Activated naive CD8-positive, alpha-beta T cell treated with anti-CD3 and anti-CD28 coated beads, Interleukin-2, amount 10 ng/mL, durations not matched to agents 7 days and 5 days (primary cell): ENCODE measurements at places on chromosomes 1 and 21. TPM values are rescaled to one million over a fixed set of nuclear protein-coding genes. Genes with fewer than 3 reads are reported as not detected.
A peak's percentile ranks its signal among the peaks of the same experiment; 100 is the strongest.

SERTAD4 gene
- total RNA-seq, result not detected

DNA sequence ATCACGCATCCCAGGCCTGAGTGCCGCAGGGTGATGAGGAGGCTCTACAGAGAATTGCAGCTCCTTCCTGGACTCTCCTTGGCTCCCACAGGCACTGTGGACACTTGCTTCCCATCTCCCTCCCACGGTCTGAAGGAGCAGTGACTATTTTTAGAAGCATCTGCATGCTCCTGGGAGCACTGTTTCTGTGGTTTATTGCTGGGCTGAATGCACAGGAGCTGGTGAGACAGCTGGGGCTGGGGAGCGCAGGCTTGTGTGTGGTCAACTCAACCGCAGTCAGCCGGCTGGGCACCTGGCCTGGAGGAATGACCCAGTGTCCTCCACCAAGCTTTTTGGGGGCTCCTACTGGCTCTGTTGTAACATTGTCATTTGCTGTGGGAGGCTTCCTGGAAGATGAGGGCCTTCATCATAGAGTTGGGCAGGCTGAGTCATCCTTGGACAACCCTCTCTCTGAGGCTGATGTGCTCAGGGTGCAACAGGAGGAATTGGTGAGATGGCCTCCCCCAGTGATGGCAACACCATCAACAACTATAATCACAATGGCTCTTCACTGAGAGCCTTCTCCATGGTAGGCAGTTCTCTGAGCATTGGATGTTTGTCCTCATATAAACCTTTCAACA is 1.7 kb downstream of the NFASC start:
- DNase-seq, result no peak
- no peak overlapping the region for H3K4me3 ChIP-seq
- H3K27ac ChIP-seq, result no peak overlapping the region
- H3K36me3 ChIP-seq, result no peaks in the 10 kb centered on the region
- H3K27me3 ChIP-seq, result peaks cover 5% of the 10 kb centered on the region

DNA sequence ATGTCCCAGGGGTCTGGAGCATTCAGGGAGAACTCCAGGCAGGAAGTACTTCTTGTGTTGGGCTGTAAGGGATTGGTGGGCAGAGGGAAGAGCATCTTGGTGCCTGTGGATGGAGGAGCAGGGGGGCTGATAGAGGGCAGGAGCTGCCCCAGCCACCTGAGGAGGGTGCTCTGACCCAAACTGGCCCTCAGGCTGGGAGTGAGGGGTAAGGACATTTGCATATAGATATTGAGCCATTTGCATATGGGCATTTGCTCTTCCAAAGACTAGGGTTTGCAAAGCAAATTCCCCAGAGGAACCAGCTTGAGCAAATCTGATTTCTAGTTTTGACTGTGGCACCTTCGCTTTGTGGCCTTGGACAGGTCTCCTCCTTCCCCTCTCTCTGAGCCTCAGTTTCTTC is 18.2 kb downstream of the ZNF362 start:
- no peak overlapping the region for H3K27ac ChIP-seq
- H3K4me3 ChIP-seq, result no peak overlapping the region
- peak; percentile 4 for DNase-seq
- H3K27me3 ChIP-seq, result no peaks in the 10 kb centered on the region
- peaks cover 6% of the 10 kb centered on the region for H3K36me3 ChIP-seq
- H3K4me1 ChIP-seq, result peaks cover 18% of the 10 kb centered on the region

GRCh38 chr1:50570066-50570468 is 146.8 kb upstream of the DMRTA2 start:
- H3K27ac ChIP-seq, result no peak overlapping the region
- H3K4me1 ChIP-seq, result no peaks in the 10 kb centered on the region
- peaks cover 17% of the 10 kb centered on the region for H3K36me3 ChIP-seq
- H3K27me3 ChIP-seq, result no peaks in the 10 kb centered on the region
- DNase-seq, result no peak
- no peak overlapping the region for H3K4me3 ChIP-seq

LEFTY1 gene
- 0.19 TPM for total RNA-seq

DNA sequence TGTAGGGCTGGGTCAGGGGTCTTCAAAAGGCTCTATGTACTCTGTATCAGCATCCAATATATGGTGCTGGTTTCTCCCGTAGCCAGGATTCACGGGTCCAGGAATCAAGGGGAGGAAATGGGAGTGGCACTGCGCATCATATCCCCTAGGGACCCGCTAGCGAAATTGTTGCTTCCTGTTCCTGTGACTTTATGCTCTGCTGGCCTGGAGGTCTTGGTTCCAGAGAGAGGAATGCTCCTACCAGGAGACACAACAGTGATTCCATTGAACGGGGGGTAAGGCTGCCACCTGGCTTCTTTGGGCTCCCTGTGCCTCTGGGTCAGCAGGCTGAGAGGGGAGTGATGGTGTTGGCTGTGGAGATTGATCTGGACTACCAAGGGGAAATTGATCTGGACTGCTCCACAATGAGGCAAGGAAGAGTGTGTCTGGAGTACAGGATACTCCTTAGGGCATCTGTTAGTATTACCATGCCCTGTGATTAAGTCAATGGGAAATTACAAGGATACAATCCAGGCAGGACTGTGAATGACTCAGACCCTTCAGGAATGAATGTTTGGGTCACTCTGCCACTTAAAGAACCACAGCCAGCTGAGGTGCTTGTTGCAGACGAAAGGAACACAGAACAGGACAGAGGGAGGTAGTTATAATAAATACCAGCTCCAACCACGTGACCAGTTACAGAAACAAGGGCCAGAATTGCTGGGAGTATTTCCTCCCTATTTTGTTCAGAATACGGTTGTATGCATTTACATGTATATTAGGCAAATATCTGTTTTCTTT is 10.2 kb downstream of the SPSB1 start:
- H3K4me1 ChIP-seq, result peaks cover 8% of the 10 kb centered on the region
- H3K27ac ChIP-seq, result no peak overlapping the region
- no peaks in the 10 kb centered on the region for H3K36me3 ChIP-seq

GRCh38 chr1:156801409-156802121 is 15.1 kb downstream of the SH2D2A start:
- H3K36me3 ChIP-seq, result peaks cover 10% of the 10 kb centered on the region
- no peaks in the 10 kb centered on the region for H3K27me3 ChIP-seq
- peak overlapping the region; percentile 72 for H3K27ac ChIP-seq

DNA sequence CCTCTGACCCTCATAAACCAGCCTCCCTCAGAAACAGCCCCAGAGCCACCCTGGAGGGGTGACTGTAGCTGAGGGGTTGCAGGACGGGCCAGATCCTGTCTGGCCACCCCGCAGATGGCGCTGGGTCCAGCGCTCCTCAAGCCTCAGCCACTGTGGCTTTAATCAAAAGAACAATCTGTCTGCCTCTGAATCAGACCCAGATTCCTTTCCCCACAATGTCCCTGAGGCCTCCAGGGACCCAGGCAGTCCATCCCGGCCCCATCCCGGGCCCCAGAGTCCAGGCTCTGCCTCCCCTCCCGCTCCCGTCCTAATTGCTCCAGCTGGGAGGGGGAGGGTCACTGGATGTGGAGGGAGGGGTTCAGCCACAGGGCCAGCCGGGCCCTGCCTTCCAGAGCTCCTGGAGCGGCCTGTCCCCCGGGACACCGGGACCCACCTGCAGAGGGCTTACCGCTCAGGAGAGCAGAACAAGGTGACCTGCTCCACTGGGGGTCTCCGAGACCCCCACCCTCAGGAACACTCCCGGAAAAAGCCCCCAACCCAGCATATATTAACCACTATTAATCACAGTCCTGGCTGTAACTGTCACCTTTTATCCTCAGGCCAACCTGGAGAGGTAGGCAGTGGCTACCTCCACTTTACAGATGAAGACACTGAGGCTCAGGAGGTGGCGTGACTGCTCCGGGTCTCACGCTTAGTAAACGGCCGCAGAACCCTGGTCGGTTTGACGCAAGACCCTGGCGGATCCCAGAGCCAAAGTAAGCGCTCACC is 836 bp upstream of the FBLIM1 start:
- H3K4me3 ChIP-seq, result peak overlapping the region; percentile 47
- H3K27ac ChIP-seq, result no peak overlapping the region
- H3K4me1 ChIP-seq, result peaks cover 7% of the 10 kb centered on the region
- no peaks in the 10 kb centered on the region for H3K36me3 ChIP-seq
- no peak for DNase-seq
- peaks cover 61% of the 10 kb centered on the region for H3K27me3 ChIP-seq

DNA sequence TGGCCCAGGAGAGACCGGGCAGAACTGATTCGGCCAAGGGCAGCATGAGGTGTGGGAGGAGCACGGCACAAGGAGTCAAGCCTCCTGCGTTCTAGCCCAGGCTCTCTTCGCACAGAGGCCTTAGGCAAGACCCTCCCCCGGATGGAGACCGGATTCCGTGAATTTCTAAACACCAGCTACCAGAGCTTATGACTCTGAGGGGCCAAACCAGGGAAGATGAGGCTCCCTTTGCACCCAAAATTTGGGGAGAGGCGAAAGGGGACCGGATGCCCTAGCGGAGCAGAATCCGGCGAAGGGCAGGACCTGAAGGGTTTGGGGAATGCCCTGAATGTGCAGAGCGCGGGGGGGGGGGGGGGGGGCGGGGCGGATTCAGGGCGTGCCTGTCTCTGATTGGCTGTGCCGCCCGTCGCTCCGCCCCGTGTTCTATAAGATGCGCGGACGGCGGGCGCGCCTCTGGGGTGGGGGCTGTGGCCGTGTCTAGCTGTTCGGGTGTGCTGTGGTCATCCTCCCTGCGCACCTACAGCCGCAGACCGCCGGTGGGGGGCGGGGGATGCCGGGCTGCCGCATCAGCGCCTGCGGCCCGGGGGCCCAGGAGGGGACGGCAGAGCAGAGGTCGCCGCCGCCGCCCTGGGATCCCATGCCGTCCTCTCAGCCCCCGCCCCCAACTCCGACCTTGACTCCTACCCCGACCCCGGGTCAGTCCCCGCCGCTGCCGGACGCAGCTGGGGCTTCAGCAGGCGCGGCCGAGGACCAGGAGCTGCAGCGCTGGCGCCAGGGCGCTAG is at the start of gene TRNP1:
TSS of gene TRNP1 (plus strand) at position 456 of the 783 bp plus-strand sequence. CDS start at position 551, 95 bp downstream.
- no peak within 1 kb of the TSS for H3K27ac ChIP-seq
- H3K27me3 ChIP-seq, result peaks cover 73% of the 10 kb centered on the region
- peaks cover 13% of the 10 kb centered on the region for H3K4me1 ChIP-seq
- H3K4me3 ChIP-seq, result peak within 1 kb of the TSS; percentile 80
- H3K36me3 ChIP-seq, result no peaks in the 10 kb centered on the region
- DNase-seq, result peak; percentile 75

DNA sequence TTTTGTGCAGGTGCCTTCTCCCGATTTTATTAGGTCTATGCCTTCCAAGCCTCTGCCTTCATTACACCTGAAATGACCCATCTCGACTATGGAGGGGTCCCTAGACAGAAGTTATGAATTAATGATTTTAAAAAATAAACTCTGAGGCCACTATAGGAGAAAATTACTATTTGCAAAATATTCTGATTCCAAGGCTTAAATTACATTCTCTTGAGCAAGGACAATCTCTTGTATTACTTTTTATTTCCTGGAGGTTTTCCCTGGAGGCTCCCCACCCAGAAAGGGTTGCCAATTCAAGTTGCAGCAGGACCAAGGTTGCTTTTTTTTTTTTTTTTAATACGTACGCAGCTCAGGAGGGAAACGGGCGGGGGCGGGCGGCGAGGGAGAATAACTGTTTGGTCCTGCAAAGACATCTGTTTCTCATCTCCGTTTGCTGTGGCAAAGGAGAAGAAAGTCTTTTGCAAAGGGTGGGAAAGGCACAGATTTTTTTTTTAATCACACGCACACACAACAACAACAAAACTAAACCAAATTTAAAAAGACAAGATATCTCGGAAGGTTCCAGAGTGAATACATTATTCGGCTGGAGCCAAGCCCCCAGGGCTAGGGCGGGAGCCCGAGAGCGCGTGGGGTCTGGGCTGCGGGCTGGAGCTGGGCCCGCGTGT is 618 bp upstream of the SERTAD4 start:
- H3K36me3 ChIP-seq, result no peaks in the 10 kb centered on the region
- peak overlapping the region; percentile 47 for H3K4me3 ChIP-seq
- peaks cover 58% of the 10 kb centered on the region for H3K27me3 ChIP-seq
- no peak for DNase-seq
- H3K27ac ChIP-seq, result no peak overlapping the region
- H3K4me1 ChIP-seq, result no peaks in the 10 kb centered on the region

HHIPL2 gene
- 0.19 TPM for total RNA-seq

- no peak overlapping the region for H3K27ac ChIP-seq
- no peaks in the 10 kb centered on the region for H3K4me1 ChIP-seq
- no peaks in the 10 kb centered on the region for H3K27me3 ChIP-seq
- H3K36me3 ChIP-seq, result no peaks in the 10 kb centered on the region
- DNase-seq, result no peak
Measured at GRCh38 chr1:217078078-217078690, 355.0 kb upstream of the ESRRG start.

GRCh38 chr1:230280906-230281413 is 145.2 kb downstream of the PGBD5 start:
- DNase-seq, result peak; percentile 27
- H3K27me3 ChIP-seq, result no peaks in the 10 kb centered on the region

DNA sequence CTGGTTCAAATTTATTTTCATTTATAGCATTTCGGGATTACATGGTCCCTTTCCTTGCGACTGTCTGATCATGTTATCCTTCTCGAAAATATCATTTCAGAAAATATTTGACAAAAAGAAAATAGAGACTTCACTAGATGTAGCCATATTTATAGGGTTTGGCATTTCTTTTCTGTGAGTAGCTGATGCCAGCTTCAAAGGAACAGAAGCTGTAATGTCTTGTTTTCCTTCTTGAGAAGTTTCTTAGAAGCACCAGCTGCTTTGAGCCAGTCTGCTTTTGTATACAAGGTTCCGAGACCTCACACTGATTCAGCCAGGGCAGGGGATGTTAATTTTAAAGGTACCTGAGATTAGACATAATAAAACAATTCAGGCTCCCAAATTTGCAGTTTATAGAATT is 248.2 kb downstream of the ZNF648 start:
- H3K27ac ChIP-seq, result no peak overlapping the region
- DNase-seq, result no peak
- H3K36me3 ChIP-seq, result no peaks in the 10 kb centered on the region
